RWPE1 (cell line): ENCODE measurements at places on chromosomes 6 and 20.

- DNase-seq = no peak
These were observed 5.9 kb downstream of the ESF1 start for GRCh38 chr20:13778827-13779226.

DNA sequence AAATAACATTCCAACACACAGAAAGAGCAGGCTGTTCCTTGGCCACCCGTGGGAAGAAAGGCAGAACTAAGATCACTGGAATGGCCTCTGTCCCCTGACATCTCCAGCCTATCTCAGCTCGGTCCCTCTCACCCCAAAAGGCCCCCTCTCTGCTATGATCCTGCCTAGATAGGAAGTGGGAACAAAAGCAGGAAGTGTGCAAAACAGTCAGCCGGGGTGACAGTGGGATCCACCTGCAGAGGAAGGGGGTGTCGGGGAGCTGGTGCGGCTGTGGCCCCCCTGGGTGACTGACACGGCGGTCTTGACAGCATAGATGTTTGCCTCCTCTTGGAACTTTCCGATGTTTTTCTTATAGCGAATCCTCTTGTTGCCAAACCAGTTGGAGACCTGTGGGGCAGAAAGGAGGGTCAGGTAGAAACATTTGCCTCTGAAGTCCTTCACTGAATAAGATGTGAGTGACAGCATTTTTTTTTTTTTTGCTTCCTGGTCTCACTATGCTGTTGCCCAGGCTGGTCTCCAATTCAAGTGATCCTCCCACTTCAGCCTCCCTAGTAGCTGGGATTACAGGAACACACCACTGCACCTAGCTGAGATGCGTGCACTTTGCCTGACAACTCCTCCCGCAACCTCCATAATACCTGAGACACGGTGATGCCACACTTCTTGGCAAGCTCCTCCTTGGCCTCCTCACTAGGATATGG lies 2.8 kb downstream of the PBX2 start:
- DNase-seq = no peak

DNA sequence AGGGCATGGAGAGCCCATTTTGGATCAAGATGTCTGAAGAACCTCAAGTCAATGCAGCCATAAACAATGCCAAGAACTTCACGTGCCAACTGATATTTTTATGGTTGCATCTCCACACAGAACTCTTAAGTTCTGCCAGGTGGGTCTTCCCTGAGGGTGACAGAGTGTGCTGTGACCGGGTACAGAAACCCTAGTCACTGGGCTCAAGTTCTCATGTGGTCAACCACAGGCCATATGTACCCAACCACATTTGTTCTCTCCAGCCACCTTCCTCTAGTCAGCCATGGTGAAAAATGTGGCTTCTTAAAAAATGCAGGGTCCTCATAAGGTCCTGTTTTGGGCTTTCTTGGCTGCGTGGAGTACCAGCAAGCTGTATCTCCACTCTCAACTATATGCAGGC lies 48.9 kb downstream of the CLIC5 start:
- no peak for DNase-seq

DNA sequence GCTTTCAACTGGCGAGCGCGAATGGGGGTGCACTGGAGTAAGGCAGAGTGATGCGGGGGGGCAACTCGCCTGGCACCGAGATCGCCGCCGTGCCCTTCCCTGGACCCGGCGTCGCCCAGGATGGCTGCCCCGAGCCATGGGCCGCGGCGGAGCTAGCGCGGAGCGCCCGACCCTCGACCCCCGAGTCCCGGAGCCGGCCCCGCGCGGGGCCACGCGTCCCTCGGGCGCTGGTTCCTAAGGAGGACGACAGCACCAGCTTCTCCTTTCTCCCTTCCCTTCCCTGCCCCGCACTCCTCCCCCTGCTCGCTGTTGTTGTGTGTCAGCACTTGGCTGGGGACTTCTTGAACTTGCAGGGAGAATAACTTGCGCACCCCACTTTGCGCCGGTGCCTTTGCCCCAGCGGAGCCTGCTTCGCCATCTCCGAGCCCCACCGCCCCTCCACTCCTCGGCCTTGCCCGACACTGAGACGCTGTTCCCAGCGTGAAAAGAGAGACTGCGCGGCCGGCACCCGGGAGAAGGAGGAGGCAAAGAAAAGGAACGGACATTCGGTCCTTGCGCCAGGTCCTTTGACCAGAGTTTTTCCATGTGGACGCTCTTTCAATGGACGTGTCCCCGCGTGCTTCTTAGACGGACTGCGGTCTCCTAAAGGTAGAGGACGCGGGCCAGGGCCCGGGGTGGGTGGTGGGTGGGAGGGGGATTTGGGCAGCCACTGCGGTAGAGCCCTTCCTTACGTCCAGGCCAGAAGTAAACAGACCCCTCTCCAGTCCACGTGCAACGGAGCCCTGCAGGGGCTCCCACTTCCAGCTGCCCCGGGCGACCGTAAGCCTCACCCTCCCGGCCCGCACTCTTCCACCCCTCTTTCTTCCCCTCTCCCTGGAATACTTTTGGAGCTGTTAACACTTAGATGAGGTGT lies 998 bp downstream of the BMP2 start:
- peak; percentile 34 for DNase-seq

- DNase-seq = no peak
These were observed 6.8 kb downstream of the PMEPA1 start for GRCh38 chr20:57703013-57703412.

GRCh38 chr6:108895571-108895970 lies 47.3 kb downstream of the ARMC2 start:
- no peak for DNase-seq

DNA sequence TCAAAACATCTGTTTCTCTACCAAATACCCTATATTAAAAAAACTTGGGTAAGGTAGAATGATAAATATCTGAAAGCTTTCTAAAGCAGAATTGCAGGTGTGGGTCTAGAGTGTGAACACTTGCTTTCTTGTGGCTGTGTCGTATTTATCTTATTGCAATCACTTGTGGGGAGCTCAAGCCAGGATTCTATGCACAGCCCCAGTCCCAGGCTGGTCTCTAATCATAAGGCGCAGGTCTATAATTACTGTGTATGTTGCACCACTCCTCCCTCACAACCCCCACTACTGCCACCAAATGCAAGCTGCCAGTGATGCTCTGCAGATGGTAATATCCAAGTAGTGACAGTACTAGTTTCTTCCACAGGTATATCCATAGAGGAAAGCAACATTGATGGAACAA lies 2.2 kb upstream of the E2F3 start:
- DNase-seq = no peak

- no peak for DNase-seq
These were observed 16.7 kb upstream of the BLCAP start for GRCh38 chr20:37544386-37544785.

DNA sequence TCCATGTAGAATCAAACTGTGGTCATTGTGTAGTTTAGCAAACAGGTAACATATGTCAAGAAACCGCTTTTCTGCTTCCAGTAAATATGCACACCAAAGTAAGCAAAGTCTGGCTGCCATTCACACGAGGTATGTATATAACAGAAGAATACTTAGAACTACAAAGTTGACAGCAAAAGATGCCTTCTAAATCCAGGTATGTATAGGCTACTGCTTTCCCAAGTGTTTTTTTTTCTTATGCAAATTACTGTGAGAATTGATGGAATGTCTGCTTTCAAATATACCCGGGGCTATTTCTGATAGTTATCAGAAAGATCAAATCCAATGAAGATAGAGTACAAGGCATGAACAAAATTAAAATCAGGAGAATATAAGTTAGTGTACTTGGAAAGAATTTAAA lies 229.2 kb downstream of the HACE1 start:
- DNase-seq = no peak

DNA sequence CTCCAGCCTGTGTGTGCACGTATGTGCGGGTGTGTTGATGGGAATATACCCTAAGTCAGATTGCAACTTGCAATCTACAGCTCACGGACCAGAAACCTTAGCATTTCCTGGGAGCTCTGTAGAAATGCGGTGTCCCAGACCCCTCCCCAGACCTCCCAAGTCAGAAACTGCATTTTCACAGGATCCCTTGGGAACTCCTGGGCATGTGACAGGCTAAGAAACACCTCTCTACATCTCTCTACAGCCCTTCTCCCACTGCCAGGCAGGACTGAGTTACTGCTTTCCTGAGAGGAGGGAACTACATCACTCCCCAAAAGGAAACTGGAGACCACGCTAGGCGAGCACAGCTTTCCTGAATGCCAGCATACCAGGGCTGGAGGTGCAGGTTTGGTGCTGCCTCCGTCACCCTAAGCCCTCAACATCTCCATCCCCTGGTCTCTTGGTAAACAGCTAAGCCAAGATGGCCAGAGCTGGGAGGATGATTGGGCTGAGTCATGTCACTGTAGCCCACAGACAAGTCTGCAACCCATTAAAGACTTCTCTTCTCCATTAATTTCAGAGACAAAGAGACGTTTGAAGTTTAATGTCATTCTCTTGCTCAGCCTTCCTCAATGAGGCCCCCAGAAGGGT lies 194.4 kb downstream of the BMP7 start:
- no peak for DNase-seq

- DNase-seq = no peak
These were observed 114.8 kb downstream of the HS3ST5 start for GRCh38 chr6:114227944-114228468.

GRCh38 chr6:81130061-81130460 lies 622.4 kb downstream of the TENT5A start:
- no peak for DNase-seq

- no peak for DNase-seq
These were observed 124.3 kb upstream of the MLIP start for GRCh38 chr6:53986721-53987521.

- peak; percentile 74 for DNase-seq
These were observed 52.8 kb downstream of the GTF2H5 start for GRCh38 chr6:158220786-158221442.

GRCh38 chr6:132490478-132491204 lies 22.3 kb downstream of the STX7 start:
- DNase-seq = no peak

DNA sequence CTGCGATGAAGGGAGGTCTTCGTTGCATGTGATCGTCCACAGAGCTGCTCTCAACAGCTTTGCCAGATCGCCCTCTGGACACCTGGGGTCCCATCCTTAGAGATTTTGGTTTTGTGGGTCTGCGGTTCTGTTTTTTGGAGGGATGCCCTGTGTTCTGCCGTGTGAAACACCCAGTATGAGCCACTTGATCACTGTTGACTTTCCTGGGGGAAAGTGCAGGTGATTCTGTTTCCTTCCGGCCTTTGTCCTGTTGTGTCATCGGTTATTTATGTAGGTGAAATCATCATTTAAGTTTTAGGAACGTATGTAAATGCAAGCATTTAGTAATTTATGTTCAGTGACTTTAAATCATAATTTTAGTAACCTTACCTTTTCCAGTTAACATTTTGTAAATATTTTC lies 56.4 kb upstream of the SLC22A1 start:
- no peak for DNase-seq

GRCh38 chr20:25136643-25137559 lies 55.0 kb upstream of the VSX1 start:
- peak; percentile 67 for DNase-seq

- DNase-seq = no peak
These were observed 123.3 kb downstream of the QRSL1 start for GRCh38 chr6:106752641-106753040.

- DNase-seq = no peak
These were observed 4.5 kb upstream of the GPSM3 start for GRCh38 chr6:32196682-32197616.

DNA sequence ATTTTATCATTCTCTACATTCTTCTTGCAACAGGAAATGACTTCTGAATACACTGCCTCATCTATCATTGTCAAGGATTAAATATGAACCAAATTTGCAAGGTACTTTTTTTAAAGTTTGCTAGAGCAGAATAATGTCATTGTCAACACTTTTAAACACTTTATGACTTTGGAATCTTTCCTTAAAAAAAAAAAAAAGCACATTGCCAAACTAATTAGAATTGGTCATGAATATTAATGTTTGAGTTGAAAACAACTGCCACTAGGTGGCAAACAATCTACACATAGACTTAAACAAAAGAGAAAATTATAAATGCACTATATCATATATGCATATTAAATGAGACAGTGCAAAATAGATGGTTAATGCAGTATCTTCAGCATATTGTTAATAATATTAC lies 32.5 kb upstream of the TMEM244 start:
- peak; percentile 36 for DNase-seq

- no peak for DNase-seq
These were observed 467.4 kb downstream of the CDC5L start for GRCh38 chr6:44854712-44855443.

DNA sequence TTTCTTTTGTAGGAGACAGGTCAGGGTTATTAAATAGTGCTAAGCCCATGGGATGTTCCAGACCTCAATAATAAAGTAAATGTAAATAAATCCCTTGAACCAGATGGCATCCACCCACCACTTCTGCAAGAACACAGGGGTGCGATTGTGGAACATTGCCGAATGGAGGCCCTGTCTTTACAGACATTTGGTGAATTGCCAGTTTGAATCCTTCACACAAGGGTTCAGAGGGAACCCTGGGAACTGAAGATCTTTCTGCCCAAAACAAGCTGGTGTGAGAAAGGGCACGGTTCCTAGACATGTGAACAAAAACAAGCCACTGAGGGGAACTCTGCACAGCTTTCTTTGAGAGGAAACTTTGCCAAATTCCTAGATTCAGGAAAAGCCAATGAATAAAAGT lies 30.2 kb upstream of the RNF8 start:
- no peak for DNase-seq
